Stimulated activated CD4-positive, alpha-beta T cell treated with anti-CD3 and anti-CD28 coated beads, Interleukin-1b, Interleukin-23, amount 100 ng/mL, for 24 hours (primary cell): ENCODE measurements at places on chromosomes 2 and 18.

- no peak for DNase-seq
Measured at GRCh38 chr2:119364798-119365197, 1.8 kb downstream of the C2orf76 start.

GRCh38 chr2:124046332-124046731 lies 21.2 kb downstream of the CNTNAP5 start:
- DNase-seq = no peak

- DNase-seq = no peak
Measured at GRCh38 chr2:121947674-121948073, 192.2 kb downstream of the TSN start.

- no peak for DNase-seq
Measured at GRCh38 chr18:56124186-56124585, 514.2 kb downstream of the TXNL1 start.

GRCh38 chr2:190802129-190802528 lies 78.5 kb upstream of the GLS start:
- no peak for DNase-seq

GRCh38 chr2:19046986-19047780 lies 311.2 kb downstream of the OSR1 start:
- DNase-seq = no peak

GRCh38 chr2:46076251-46076650 lies 221.0 kb upstream of the EPAS1 start:
- DNase-seq = no peak

DNA sequence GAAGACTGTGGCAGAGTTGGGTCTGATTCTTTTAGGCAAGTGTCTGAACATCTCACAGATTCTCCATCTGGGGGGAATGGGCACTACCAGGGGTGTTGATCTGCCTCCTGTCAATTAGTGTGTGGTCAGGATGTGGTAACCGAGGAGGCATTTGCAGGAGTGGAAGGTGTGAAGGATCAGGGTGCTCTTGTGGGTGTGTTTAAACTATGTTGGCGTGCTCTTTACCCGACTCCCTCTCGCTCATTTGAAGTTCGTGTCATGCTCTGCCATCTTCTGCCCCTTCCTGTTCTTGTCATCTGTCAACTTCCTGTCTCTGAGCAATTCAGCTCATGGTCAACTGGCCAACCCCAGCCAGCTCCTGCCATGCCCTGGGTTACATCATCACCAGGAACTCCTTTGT lies 107.9 kb downstream of the RTN4 start:
- DNase-seq = no peak

GRCh38 chr2:241376808-241377207 lies 20.7 kb downstream of the FARP2 start:
- DNase-seq = no peak

GRCh38 chr2:220279840-220280239 lies 652.4 kb downstream of the SLC4A3 start:
- no peak for DNase-seq

- no peak for DNase-seq
Measured at GRCh38 chr2:51028829-51029228, 3.1 kb downstream of the NRXN1 start.

GRCh38 chr2:231515603-231516002 lies 14.6 kb downstream of the NMUR1 start:
- no peak for DNase-seq

DNA sequence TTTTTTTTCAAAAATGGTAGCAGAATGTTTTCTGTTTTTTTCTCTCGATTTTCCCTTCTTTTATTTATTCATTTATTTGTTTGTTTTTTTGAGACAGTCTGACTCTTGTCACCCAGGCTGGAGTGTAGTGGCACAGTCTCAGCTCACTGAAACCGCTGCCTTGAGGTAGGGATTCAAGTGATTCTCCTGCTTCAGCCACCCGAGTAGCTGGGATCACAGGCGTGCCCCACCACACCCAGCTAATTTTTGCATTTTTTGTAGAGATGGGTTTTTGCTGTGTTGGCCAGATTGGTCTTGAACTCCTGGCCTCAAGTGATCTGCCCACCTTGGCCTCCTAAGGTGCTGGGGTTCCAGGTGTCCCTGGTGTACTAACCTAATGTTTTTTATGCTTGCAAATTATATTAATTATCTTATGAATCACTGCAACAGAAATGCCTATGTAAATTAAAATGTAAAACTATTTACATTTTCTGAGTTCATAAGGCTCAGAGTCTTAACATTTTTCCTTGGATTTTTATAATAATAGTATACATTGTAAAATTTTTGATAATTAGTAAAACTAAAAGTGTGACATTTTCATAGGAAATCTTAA lies 19.2 kb downstream of the MTA3 start:
- no peak for DNase-seq

DNA sequence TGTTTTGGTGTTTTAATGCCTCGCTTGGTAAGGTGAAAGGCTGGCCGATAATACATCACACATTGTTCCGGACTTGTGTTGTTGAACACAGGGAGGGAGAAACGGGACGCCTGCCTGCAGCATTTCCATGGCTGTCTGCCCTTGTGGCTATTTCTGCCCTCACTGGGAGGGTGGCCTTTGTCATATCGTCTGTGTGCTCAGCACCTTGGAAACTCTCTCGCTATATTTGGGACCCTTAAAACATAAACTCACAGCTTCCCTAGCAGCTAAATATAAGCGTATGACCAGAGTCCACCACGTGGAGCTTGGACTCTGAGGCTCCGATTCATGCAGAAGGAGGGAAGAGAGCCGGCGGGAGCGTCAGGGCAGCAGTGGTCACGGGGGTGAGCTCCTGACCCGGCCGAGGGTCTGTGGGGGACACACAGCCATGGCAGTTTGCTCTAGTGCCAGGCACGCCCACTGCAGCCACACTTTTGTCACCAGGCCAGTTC lies 111.7 kb downstream of the SH3BP4 start:
- no peak for DNase-seq

- no peak for DNase-seq
Measured at GRCh38 chr2:45570671-45571334, 40.3 kb downstream of the SRBD1 start.

DNA sequence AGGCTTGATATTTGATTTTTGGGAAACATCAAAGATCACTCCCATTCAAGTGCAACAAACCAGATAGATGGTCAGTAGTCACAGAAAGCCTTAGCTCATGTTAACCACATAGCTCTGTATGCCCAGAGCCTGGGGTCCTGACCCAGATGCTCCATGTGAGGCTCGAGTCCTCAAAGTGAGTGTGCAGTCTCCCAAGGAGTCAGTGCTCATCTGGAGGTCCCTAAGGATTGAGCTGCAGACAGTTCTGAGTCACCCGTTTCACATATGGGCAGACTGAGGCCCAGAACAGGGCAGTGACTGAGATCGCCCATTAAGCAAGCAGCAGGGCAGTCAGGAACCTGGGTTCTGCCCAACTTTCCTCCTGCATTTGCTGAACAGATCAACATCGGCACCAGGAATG lies 9.2 kb downstream of the TMEM37 start:
- no peak for DNase-seq

DNA sequence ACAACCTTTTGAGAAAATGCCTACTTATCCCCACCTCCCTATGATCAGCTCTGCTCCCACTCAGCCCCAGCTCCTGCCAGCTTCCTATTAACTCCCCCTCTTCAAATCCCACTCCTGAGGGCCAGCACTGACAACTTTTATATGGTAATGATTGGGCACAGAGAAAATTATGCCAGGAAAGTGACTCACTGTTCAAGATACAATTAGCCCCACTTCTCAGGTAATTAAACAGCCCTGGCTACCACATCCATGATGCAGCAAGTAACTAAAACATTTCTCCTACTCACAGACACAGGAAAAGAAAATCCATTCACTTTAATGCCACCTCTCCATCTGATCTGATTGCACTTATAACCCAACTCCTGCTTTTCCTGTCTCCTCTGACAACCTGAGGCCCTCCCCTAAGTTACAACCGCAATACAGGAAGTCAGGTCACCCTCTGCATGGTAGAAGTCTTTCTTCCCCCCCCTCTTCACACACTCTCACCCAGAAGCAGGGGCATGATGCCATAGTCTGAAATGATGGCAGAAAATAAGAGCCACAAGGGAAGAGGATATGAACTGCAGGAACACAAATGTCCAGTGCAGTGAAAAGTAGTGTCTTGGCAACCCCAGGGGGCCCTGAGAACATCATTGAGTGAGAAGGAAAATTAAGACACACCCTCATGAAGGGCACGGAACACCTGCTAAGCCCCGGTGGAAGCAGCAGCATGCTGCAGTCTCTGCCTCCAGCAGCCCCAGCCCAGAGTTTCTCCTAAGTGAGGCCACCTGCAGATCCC lies 54.4 kb downstream of the STK39 start:
- no peak for DNase-seq

DNA sequence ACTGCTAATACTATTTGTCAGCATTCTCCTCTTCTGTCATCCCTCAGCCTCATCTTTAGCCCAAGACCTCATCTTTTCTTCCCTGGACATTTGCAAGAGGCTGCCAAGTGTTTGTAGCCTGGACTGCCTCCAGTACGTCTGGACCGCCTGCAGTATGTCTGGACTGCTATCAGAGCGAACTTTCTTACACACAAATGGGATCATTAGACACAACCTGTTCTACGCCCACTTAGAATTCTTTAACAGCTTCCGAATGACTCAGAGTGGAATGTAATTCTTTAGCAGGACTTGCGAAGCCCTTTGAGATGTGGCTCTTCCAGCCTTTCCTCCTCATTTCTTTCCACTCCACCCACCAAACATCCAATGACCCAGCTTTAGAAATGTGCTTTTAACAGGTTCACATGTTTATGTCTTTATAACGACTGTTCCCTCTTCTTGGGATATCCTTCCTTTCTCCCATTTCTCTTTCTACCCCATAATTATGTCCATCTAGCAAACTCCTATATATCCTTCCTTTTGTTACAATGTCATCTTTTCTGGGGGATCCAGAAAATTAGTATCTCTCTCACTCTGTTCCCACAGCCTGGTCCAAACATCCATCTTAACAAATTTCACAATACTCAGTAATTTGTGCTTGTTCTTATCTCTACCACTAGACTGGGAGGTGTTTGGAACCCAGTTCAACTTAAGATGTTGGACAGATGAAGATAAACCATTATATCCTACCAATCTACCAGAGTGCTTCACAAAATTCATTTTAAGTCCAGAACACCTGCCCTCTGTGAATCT lies 171.3 kb upstream of the PGAP1 start:
- no peak for DNase-seq

DNA sequence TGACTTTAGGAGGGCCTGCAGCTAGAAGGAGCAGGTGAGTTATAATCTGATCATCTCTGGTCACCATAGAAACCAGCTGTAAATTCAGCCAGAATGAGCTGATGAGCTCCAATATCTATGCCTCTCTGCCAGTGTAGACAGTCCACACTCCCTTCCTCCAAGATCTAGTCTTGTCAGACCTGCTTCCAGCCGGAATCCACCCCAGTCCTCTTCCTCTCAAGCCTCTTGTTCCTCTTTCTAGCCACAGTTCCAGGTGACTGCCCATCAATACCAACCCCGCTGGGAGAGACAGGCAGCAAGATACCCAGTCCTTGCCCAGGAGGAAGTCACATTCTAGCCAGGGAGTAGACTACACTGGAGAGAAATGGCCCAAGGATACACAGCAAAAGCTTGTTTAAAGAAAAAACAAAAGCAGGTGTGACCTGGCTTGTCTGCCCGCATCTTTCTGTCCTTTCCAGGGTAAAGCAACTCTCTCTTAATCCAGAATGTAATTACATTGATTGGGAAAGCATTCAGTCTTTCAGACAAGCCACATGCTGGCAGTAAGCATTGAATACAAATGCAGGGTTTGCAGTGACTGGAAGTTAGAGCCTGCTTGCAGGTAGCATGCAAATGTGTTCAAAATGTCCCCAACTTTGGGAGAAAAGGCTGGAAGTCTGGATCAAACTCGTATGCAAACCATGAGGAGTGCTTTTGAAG lies 9.0 kb upstream of the SLC35F6 start:
- no peak for DNase-seq

GRCh38 chr2:71250935-71251334 lies 24.0 kb upstream of the PAIP2B start:
- DNase-seq = no peak

DNA sequence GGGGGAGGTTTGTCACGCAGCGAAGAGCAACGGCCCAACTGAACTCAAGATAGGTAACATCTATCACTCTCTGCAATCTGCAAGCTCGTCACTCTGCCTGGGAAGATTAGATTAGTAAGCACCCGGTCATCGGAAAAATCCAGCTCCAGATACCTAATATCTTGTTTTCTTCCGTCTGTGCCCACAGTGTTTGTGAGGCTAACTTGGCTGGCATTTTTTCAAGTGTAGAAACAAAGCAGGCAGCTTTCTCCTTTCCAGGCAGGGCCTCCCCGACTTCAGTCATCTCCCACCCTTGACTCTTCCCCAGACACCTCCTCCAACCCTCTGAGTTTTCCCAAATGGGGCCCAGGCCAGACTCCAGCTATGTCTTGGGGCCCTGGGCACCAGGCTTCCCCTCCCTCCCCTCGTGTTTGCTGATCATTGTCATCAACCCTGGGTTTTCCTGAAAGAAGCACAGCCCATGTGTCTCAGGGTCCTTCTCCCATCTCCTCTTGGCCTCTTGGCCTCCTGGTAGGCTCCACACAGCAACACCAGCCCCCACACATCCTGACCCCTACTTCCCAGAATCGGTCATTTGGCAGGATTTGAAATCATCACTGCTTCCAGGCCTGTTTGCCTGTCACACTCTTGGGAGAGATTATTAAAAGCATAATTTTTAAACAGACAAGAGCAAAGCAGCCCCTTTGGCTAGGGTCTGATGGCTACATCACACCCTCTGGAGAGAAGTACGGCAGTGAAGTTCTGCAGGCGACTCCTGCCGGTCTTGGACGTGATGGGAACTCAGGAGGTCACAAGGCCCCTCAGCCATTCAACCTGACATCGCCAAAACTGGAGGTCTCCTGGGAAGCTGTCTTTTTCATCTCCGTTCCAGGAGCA lies 144.9 kb upstream of the ID2 start:
- no peak for DNase-seq

GRCh38 chr2:183059561-183059960 lies 19.0 kb upstream of the DUSP19 start:
- DNase-seq = no peak

GRCh38 chr18:24631243-24632025 lies 171.0 kb downstream of the HRH4 start:
- DNase-seq = no peak

DNA sequence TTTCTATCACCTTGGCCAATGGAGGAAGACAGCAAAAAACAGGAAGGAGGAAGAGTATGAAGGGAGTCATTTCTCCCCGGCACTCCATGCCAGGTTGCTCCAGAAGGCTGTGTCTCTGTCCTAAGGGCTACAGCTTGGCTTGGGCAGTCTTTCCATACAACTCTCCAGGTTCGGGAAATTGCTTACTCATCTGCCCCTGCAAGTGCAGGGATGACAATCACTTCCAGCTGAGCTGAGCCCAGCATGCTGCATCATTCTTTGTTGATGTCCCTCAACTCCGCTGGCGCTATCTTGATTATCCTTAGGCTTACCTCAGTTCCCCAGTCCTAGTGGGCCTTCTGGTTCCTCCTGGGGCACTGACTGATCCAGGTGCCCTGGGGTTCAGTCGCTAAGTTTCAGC lies 86.9 kb upstream of the COPS8 start:
- no peak for DNase-seq

GRCh38 chr2:68050353-68050752 lies 12.5 kb downstream of the C1D start:
- no peak for DNase-seq

GRCh38 chr2:232901736-232902578 lies 31.9 kb downstream of the SNORC start:
- DNase-seq = no peak
